ENCODE measurements at places on chromosomes 7 and 10. TPM values are rescaled to one million over a fixed set of nuclear protein-coding genes. Genes with fewer than 3 reads are reported as not detected.

DNA sequence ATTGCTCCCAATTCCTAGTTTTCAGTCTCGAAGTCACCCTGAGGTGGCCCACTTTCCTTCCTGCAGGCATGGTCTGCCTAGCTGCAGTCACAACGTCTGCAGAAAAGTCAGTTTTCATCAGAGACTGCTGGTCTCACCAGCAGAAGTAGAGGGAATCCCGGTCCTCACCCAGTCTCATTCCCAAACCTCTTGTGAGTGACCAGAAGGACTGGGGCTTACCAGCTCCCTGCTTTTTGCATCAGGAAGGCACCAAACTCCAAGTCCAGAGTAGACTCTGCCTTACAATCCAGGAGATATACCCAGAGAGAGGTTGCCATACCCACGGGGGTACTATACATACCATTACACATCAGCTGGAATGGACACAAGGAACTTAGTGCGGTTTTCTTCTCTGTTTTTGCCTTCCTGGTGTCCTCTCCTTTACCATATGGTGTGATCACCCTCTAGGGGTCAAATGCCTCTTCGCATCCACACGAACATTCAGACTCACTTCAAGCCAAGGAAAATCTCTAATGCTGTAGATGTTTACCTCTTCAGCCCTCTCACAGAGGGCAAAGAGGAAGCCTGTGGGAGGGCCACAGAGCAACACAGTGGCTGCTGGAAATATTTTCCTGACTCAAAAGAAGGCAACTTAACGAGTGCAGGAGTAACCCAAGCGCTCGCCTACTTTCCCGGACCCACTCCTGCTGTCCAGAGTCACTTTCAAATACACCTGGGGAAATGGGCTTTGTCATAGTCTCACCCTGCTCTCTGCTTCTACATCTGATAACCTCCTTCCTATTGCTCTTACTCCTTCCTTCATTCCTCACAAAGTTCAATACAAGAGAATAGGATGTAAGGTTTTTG, 220.9 kb downstream of the C7orf25 start:
- DNase-seq = peak; percentile 44

- peak; percentile 65 for DNase-seq
These were observed 17.6 kb downstream of the IFIT5 start for GRCh38 chr10:89431977-89432376.

- peak; percentile 83 for DNase-seq
These were observed 33.7 kb upstream of the PTF1A start for GRCh38 chr10:23158370-23158769.

- no peak for DNase-seq
These were observed 116.1 kb downstream of the GPR37 start for GRCh38 chr7:124649397-124650014.

GRCh38 chr10:124249812-124250432, 156.5 kb upstream of the CHST15 start:
- DNase-seq = peak; percentile 5

- no peak for DNase-seq
These were observed 473.5 kb downstream of the AUTS2 start for GRCh38 chr7:70071766-70072165.

DNA sequence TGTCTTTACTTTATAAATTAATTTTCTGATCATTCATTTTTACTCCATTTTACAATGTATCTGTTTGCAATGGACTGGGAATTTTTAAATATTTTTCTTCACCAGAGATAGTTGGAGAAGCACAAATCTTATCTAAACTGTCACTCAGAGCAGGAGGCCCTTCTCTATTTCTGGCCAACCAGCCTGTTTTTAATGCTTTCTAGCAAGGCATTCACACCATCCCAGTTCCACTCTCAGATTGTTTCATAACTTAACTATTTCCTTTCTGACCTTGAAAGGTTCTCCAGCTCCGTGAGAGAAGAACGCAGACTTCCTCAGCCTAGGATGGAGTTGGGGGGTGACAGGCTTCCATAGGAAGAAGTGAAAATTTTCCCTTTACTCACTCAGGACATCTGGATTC, 155.8 kb downstream of the SKIDA1 start:
- DNase-seq = no peak

GRCh38 chr7:99031496-99031895, 112.4 kb downstream of the SMURF1 start:
- no peak for DNase-seq

DNA sequence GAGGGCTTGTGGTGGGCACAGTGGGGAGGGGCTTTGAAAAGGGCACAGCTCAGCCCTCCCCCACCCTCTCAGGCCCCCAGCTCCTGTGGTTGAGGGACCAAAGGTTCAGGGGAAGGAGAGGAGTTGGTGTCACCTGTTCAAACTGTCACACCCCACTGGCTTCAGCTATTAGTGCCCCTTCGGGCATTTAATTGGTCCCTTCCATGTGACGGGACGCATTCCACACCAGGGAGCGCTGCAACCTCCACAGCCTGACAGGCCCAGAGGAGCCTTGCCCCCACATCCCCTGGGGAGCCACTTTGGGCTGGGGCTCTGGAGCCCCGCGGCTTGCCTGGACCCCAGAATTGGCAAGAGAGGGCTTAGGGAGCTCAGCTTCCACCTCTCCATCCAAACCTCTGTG, 75.7 kb downstream of the C10orf105 start:
- no peak for DNase-seq

- DNase-seq = no peak
These were observed 12.8 kb upstream of the MMP21 start for GRCh38 chr10:125788156-125789034.

DNA sequence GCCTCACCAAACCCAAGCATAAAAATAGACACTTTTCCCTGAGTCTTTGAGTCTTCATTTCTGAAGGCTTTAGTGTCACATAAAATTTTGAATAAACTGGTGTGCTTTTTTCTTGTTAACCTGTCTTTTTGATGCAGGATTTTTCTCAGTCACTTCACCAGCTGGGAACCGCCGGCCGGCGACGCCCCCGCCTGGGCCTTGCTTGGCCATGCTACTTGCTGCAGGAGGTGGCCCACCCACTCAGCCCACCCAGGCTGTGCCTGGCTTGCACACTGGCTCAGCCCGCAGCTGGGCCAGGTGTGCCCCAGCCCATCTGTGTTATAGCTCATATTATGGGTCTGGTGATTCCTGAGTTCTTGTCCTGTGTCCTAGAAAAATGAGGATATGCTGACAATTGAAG, 247.4 kb upstream of the CACNA2D1 start:
- no peak for DNase-seq

DNA sequence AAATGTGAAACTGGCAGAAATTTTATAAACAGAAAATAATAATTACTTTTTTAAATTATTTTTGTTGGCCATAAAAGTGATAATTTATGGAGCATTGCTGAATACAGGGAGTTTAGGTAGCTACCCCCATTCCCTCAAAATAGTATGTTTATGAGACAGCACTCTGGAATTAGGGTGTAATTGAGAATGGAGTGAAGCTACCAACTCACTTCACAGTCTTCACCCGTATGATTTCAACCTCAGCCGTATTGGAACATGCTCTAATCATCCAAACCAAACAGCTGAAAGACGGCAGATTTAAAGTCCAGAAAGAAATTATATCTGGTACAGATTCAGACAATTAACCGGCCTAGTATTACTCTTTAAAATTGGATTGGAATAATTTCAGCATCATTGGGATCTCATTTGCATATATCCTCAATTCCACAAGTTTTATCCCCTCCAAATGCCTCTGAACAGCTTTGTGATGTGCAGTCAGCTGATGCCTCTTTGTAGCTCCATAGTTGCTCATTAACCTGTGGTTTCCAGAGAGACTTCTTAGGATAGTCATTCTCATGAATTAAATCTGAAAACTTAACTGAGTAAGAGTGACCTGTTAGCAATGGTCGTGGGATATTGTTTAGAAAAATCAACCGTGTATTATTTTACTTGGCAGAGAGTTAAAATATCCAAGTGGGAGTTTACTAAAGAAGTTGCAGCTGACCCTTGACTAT, 59.1 kb upstream of the GJD4 start:
- DNase-seq = no peak

DNA sequence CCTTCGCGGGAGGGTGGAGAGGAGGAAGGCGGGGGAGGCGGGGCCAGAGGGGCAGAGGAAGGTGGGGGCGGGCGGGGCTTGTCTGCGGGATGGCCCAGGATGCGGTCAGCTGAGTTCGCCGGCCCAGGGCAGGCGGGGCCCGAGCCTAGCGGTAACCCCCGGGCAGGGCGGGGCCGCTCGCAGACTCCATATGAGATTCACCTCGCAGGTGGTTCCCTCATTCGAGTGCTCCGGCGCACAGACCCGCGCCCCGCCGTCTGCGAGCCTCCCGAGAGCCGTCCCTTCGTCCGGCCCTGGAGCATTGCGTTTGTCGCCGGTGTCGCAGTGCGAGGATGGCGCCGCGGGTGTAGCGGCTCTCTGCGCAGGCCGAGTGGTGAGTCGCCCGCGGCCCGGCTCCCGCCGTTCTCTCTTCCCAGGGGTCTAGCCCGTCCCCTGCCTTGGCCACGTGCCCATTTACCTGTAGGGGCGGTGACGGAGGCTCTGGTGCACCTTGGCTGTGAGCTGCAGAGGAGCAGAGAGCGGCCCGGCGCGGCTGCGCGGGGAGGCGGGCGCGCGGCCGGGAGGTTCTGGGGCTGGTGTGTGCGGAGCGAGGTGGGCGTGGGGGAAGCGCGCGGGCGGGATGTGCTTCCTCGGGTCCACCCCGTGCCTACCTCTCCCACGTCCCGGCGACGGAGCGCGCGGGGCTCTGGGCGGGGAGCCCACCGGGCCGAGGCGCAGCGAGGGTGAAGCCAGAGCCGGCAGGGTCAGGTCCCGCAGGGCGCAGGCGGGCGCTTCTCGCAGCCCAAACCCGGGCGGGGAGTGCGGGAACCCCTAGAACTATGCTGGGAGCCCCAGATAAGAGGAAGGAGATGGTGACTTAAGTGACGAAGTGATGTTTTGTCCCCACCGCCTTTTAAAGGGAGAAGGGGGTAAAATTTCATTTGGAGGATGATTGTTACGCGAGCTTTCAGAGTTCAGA, at the start of gene UPP1:
UPP1 (plus strand) TSS at position 220 of the 958 bp plus-strand sequence. CDS start 5,519 bp downstream, outside the sequence.
- peak; percentile 97 for DNase-seq

DNA sequence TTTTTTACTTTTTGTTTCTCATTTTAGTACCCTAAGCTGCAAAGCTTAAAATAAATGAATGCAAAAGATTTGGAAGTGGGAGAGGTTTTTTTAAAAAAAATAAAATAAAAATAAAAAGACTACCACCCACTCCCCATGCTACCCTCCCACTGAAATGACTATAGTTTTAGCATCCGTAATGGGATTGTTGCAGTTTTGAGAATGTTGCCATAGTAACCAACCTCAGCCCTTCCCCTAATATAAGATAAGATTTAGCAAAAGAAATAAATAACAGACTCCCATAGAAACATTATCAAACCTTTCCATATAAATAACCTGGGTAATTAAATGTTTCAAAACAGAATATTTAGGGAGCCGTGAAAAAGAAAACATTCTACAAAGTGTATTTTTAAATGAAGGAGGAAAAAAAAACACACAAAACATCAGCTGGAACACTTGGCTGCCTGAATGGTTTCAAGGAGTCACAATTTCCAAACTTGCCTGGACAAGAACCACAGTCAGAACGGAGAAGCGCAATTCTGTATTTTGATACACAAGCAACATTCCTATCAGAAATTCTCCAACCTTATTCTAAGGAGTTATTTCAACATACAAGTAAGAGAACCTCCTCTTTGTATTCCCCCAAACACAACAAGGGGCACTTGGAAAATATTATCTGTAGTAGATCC, 57.4 kb downstream of the DGKI start:
- DNase-seq = no peak

DNA sequence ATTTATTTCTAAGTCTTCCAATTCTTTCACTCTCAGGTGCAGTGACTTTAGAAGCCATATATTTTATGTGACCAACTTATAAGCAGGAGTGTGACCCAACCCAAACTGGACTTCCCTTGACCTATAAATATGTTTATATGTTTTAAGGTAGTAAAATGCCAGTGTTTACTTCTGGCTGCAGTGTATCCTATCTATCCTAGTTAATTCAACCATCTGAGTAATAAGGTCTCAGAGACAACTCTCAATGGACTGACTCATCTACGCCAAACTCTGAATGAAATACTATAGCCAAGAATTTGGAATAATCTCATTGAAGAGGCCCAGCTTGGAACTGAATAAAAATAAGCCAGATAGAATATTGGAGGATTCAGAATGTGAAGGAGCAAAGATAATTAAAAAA, 544.5 kb upstream of the SORCS1 start:
- no peak for DNase-seq

DNA sequence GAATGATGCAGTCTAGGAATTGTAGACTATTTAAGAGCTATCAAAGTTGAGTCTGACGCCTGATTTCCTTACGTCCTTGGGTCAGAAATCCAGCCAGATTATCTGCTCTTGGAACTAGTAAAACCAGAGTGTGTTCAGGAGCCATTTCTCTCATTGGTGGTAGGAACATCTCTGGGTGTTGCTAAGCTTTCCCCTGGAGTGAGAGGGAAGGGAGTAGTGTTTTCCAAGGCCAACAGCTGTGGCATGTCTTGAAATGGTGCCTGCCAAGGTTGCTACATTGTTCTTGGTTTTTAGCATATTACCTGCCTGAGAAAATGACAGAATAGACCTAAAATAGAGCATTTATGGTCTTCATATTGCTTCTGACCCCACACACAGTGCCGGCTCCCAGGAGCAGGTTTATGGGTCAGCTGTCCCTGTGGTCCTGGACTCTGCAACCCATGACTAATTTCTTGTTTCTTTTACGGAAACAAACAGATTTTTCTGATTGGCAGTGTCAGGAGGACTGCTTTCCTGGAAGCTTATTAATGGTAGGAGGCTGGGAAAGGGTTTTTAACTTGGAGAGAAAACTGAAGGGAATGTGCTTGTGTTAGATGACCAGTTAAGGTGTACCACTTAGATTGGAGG, 17.5 kb downstream of the GBF1 start:
- no peak for DNase-seq

DNA sequence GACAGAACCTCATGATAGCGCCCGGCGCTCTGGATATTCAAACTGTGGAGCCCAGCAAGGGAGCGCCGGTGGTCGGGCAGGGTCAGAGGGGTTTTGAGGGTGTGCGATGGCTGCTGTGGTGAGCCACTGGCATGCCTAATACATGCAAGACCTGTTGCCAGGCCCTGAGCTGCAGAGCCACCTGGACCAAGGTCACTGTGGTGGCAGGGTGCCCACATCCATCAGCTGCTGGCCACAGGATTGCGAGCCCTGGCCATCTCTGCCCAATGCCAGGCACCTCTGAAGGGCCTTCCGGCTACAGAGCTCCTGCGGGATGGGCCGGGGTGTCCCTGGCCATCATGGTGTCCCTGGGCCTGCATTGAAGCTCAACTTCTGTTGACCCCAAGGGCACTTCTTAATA, 123.0 kb upstream of the TNRC18 start:
- no peak for DNase-seq

The POLR2J2 gene
- 2.8 TPM for total RNA-seq

The TMEM176B gene
- 1.0 TPM for total RNA-seq

The LFNG gene
- 85.6 TPM for total RNA-seq

The SPDYE8 gene
- total RNA-seq = not detected

The HPSE2 gene
- 0.08 TPM for total RNA-seq

The CYP2E1 gene
- not detected for total RNA-seq

The SPDYE11 gene
- not detected for total RNA-seq

The OPALIN gene
- not detected for total RNA-seq

The VWDE gene
- not detected for total RNA-seq

The TMEM248 gene
- total RNA-seq = 104 TPM

The GNGT1 gene
- total RNA-seq = not detected

The RASA4B gene
- 13.9 TPM for total RNA-seq
